ENCODE measurements at places on chromosomes 16 and 17. TPM values are rescaled to one million over a fixed set of nuclear protein-coding genes. Genes with fewer than 3 reads are reported as not detected.

- DNase-seq, result no peak
These were observed 12.3 kb downstream of the CACNG4 start for GRCh38 chr17:66976781-66977201.

- no peak for DNase-seq
These were observed 23.7 kb upstream of the CYLD start for GRCh38 chr16:50718061-50718760.

GRCh38 chr17:19410875-19411620, at the start of gene RNF112:
Gene RNF112 (plus strand): TSS chr17:19411232. CDS start chr17:19411409, 177 bp downstream.
- DNase-seq, result no peak

DNA sequence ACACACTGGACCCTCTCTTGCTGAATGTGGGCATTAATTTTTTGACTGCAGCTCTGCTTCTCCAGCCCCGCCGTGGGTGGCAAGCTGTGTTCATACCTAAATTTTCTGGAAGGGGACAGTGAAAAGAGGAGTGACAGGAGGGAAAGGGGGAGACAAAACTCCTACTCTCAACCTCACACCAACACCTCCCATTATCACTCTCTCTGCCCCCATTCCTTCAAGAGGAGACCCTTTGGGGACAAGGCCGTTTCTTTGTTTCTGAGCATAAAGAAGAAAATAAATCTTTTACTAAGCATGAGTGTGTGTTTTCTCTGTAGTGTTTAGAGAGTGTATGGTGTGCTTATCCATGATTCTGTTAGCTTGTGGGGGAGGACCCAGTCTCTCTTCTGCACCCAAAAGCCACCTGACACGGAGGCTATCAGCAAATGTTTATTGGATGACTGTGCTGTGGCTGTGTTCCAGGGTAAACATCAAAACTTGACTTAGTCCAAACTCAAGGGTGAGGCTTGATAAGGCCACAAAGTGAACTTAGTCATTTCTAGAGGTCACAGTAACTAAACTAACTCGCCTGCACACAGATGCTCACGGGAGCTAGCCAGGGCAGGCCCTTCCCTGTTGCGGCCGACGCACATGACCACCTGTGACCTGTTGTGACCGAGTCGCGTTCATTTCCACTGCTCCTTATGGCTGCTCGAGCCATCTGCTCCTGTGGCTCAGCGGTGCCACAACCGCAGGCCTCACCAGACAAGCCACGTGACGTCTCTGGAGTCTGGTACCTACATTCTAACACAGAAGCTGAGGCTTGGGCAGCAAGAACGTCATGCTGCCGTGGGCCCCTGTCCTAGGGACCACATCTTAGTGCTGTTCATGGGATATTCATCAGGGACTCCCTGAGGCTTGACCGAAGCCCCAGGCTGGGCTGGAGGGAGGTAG, 9.8 kb upstream of the MED11 start:
- no peak for DNase-seq

DNA sequence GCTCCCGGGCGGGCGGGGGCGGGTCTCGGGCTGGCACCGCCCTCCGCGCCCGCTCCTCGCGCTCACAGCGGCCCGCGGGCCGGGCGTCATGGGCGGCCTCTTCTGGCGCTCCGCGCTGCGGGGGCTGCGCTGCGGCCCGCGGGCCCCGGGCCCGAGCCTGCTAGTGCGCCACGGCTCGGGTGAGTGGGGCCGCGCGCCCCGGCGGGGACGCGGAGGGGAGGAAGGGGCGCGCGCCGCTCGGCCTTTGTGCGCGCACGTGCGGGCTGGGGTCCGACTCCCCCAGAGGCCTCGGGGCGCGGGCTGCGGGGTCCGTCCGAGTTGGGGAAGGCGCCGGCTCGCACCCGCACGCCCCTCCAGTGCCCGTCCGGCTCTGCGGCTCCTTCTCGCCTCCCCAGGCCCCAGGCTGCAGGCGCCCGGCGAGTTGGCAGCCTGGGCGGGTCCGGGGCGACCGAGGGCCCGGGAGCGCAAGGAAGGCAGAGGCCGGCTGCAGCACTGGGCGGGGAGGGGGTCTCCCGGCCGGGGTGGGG, at the start of gene NME4:
NME4 (plus strand) TSS at position 65 of the 527 bp plus-strand sequence; CDS start at position 89, 24 bp downstream.
- DNase-seq, result no peak

DNA sequence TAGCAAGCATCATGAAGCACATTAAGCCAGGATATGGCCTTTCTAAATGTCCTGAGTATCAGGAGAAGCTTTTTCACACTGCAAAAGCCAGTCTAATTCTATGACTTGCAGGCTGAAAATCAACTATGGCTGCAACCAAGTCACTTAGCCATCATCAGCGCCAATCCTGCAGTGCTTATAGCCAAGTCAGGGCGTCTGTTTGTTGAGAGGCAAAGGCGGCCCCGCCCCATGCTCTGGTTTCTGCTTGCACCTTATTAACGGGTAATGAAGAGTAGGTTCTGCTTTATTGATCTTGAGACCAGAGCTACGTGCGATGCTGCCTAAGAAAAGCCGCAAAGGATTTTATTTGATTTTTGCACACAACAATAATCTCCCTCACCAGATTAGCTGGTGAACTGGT, 88.4 kb downstream of the CDH13 start:
- no peak for DNase-seq

- no peak for DNase-seq
These were observed 20.0 kb upstream of the HERPUD1 start for GRCh38 chr16:56911771-56912571.

DNA sequence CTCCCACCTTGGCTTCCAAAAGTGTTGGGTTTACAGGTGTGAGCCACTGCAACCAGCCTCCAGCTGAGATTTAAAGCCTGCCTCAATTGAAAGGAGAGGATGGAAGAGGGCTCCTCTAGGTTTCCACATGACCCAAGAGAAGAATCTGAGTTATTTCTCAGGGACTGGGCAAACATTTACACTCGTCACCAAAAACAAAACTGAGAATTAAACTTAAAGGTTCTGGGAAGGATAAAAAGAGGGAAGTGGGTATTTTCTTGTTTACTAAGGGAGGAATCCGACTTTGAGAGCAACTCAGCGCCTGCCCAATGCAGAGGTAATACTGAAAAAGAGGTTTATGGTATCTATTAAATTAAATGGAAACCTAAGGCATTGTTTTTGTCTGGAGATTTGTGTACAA, 13.3 kb downstream of the HOXB1 start:
- DNase-seq, result no peak

DNA sequence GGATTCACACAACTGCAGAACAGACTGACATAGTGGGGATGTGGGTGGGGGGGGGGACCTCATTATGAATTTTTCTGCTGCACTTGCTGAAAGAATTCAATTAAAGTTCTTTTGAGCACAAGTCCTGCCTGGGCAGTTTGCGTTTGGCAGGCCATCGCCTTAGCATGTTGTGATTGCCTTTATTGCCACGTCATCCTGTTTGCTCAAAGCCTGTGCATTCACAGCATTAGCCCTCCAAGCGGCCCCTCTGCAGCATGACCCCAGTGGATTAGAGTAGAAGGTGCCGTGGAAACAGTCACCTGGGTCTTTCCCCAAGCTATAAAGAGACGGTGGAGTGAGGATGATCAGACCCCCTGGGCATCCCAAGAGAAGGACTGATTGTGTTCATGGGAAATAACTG, 17.2 kb downstream of the MSI2 start:
- no peak for DNase-seq

GRCh38 chr17:7262935-7263800, 890 bp upstream of the CLDN7 start:
- no peak for DNase-seq

DNA sequence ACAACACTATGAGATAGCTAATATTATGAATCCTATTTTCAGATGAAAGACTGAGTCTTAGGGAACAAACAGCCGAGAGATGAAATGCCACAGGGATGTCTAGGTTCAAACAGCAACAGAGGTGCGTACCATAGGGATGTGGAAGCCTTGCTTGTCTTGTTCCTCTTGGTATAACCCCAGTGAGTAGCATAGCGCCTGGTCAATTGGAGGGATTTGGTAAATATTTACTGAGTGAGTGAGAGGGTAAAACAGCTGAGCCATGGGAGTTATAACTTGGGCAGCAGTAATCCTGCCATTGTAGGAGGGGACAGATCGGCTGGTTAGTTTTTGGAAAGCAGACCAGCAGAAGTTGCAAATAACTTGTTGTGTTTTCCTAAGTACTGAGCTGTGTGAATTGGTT, 80.2 kb downstream of the WWOX start:
- no peak for DNase-seq

DHRS7C gene
- total RNA-seq, result not detected

TMEM238L gene
- total RNA-seq, result not detected

NECAB2 gene
- total RNA-seq, result not detected

WDR90 gene
- 26.5 TPM for total RNA-seq

JPH3 gene
- total RNA-seq, result not detected

TRAF7 gene
- total RNA-seq, result 86.0 TPM

EVI2A gene
- total RNA-seq, result not detected

KAT2A gene
- total RNA-seq, result 31.6 TPM

TRAPPC1 gene
- 135 TPM for total RNA-seq

ALOX15B gene
- 6.5 TPM for total RNA-seq

Measured in foreskin keratinocyte (primary cell).